Gastroesophageal sphincter (tissue), 4 donors: ENCODE measurements at places on chromosomes 5 and 9. TPM values are rescaled to one million over a fixed set of nuclear protein-coding genes. Genes with fewer than 3 reads are reported as not detected.

DNA sequence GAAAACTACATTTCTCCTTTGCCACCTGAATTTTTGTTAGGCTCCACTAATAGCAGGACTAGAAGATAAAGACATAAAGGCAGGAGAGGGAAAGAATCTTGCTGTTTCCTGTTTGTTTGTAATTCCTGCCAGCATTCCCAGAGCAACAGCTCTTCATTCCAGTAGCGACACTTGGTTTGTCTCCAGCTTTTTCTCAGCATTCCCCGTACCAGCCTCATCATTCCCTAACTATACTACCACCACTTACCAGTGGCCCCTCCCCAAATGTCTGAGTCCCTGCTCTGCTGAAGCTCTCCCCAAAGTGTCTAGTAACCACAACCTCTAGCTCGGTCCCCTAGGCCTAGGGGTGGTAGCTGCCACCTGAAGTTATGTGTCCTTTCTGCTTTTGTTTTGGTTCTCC lies 18.6 kb downstream of the CETN3 start:
- ATAC-seq = no peak

LCN2 gene
- total RNA-seq = 1.4 TPM

GRCh38 chr9:70291446-70291845 lies 32.7 kb downstream of the SMC5 start:
- no peak for ATAC-seq

OTULINL gene
- 2.4 TPM for total RNA-seq

- no peak for ATAC-seq
These were observed 5.2 kb upstream of the SPINK4 start for GRCh38 chr9:33234511-33235467.

GRCh38 chr5:95838001-95838520 lies 15.5 kb upstream of the GLRX start:
- ATAC-seq = no peak

- no peak for ATAC-seq
These were observed 33.1 kb downstream of the ZCCHC9 start for GRCh38 chr5:81334304-81335061.

OR1Q1 gene
- not detected for total RNA-seq

DNA sequence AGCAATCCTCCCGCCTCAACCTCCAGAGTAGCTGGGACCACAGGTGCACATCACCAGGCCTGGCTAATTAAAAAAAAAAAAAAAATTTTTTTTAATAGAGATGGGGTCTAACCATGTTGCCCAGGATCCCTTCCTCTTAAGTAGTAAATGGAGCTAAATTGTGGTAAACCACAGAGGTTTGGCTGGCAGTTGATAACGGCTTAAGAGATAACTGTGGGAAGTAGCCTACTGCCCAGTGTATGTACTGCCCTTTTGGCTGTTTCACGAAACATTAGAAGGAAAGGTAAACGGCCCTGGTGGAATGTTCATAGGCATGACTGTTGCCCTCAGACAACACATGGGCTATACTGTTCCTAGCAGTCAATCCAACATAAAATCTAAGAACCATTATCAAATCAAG lies 44.4 kb downstream of the HMGCR start:
- no peak for ATAC-seq

DNA sequence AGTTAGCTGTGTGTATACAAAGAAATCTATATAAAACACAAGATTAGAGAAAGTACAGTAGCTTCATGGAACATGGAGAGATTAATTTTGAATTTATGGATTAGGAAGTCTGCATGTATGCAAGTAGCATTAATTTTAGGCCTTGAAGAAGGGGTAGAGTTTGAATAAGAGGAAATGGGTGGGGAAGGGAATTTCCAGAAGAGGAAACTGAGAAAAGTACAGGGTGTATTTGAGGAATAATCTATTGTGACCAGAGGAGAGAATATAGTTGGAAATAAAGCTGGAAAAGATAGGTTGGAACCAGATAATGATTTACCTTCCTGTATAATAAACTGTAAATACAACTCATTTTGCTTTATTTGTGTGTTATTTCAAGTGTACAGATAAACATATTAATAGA lies 53.6 kb downstream of the CWC27 start:
- ATAC-seq = no peak

GRCh38 chr5:89930591-89931392 lies 478.8 kb downstream of the CETN3 start:
- peak; percentile 66 for ATAC-seq

GRCh38 chr5:17213938-17214337 lies 3.5 kb upstream of the BASP1 start:
- no peak for ATAC-seq

DNA sequence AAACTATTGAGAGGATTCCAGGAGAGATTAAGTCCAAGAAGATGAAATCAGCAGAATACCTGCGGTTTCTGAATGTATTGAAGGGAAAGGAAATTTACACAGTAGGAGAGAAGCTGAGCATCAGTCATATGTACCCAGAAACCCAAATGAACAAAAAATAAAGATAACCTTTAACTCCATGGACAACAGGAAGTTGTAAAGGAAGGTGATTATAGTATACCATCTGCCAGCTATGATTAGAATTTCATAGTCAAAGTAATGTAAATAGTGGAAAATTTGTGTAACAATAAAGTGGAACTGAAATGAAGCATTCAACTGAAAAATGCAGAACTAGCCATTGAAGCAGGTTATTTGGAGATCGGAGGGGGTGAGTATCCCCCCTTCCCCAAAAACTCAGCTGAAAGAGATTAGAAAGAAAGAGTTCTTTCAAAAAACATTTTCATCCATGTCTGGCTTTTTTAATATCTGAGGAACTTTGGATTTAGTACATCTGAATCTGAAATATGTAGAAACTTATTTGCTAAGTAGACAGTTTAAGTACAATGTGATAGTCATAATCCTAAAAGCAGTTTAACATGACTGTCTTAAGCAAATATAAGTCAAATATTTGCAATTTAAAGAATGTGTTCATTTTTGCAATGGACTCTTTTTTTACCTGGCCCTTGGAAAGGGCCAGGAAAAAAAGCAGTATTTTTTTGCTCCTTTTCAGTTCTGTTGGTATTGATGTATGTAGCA lies 58.4 kb downstream of the APC start:
- ATAC-seq = no peak

DNA sequence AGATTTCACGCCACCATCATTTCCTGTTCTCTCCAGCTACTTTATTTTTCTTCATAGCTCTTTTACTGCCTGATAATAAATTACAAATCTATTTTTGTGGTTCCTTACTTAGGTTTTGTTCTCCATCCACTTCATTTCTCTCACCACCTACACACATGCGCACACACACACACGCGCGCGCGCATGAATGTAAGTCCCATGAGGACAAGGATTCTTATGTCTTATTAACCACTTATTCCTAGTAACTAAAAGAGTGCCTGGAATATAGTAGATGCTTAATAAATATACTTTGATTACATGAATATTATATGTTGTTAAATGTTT lies 116.5 kb downstream of the TRPM6 start:
- ATAC-seq = no peak

TMEM215 gene
- total RNA-seq = 0.12 TPM

- no peak for ATAC-seq
These were observed 80.5 kb downstream of the NREP start for GRCh38 chr5:111676466-111676865.

DNA sequence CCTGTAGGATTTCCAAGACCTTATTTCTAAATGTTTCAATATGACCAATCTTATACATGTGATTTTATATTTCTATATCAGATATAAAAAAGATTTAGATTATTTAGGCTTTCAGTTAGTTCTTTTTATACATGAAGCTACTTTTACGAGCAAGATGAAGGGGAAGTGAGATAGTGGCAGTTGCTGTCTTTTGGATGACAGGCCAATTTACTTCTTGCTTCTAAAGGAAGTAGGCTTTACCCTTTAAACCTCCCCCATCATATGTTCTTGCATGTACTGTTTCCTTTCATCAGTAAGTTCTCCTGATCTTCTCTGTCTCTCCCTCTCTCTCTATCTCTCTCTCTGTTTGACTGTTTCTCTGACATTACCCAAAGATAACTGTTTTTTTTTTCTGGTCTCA lies 4.0 kb upstream of the TYRP1 start:
- no peak for ATAC-seq

GRCh38 chr5:132209131-132209530 lies 18.5 kb downstream of the P4HA2 start:
- no peak for ATAC-seq

MAMDC4 gene
- 1.7 TPM for total RNA-seq

GRCh38 chr5:143636931-143637528 lies 174.9 kb upstream of the HMHB1 start:
- ATAC-seq = no peak

DROSHA gene
- total RNA-seq = 37.7 TPM

DNA sequence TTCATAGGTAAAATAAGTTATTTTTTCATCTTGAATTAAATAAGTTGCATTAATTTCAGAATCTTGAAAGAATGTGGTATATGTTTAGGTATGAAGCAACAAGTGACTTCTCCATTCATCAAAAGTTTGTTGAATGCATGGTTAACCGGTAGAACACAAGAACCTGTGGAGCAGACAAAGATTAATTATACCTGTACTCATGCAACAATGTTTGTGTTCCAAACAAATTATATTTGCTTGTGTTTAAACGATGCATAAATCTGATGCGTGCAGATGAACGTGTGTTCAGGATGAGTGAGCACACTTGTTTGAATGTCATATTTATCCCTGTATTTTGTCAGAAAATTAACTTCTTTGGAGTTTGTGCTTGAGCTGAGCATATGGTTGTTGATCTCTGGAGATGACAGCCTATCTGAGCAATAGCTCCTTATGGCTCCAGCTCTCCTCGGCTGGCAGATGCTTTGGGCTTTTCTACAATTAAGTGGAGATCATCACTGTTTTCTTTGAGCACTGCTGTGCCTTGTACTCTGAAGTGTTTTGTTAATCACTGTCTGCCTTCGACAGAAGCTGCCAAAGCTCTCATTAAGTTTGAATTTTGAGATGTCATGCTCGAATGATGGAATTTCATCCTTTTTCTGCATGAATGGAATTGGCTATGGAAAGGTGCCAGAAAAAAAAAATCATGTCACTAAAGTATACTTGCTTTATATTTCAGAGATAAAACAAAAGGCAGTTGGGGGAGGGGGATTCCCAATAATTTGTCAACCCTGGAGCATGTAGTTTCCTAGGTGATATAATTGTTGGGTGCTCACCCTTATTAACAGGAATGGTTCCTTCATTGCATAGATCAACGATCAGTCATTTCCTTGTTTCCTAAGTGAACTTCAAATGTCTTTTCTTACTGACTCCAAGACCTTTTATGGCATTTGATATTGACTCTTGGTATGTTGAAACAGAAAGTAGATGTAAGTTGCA lies 502.5 kb upstream of the ARRDC3 start:
- no peak for ATAC-seq

DNA sequence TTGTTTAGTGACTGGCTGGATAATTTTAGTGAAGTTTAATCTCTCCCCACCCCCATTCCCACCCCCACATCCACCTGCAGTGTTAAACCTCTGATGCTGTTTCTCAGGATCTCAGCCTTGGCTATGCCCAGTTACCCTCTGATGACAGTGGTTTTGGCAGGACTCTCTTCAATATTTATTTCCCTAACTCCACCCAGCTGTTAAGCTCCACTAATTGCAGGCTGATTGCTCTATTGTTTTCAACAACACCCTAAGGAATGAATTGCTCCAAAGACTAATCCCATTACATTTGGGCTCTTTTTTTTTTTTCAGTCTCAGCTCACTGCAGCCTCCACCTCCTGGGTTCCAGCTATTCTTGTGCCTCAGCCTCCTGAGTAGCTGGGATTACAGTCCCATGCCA lies 46.3 kb downstream of the PHAX start:
- no peak for ATAC-seq

DNA sequence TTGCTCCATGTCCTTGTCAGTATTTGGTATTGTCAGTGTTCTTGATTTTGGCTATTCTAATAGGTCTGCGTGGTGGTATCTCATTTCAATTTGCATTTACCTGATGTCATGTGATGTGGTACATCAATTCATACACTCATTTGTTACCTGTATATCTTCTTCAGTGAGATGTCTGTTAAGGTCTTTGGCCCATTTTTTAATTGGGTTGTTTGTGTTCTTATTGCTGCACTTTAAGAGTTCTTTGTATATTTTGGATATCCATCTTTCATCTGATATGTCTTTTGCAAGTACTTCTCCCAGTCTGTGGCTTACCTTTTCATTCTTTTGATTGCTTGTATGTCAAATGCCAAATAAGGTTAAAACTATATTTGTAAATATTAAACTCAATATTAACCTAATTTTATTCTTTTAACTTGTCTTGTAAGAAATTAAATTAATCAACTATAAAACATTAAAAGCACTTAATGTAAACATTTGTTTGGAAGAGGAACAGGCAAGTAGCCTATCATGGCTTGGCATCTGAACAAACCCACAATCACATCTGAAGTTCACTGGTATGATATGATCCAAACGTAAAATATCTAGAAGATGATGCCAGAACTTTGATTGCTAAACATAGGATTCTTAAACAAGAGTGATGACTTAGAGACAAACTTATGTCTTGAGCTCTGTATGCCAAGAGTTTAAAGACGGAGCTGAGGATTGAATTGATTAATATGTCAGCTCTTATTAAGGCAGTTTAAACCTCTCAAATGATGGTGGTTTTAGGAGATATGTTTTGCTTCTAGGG lies 587.3 kb downstream of the ANXA1 start:
- no peak for ATAC-seq

DNA sequence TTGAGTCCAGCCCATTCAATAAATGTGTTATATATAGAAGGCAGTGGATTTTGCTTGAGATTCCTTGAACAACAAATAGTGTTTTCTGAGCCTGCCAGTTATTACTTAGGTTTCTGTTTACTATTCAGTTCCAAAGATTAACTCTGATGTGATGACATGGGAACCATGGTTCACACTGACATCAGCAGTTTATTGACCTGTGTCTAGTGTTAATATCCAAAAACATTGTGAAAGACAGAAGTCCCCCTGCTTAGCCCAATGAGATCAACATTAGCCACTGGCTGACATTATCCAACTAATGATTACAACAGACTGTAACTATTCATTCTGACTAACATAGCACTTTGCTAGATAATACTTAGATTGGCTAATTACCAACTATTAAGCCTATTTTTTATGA lies 14.9 kb downstream of the APBA1 start:
- peak; percentile 66 for ATAC-seq

CCNI2 gene
- total RNA-seq = not detected

RANBP6 gene
- total RNA-seq = 20.2 TPM

CNTLN gene
- 12.8 TPM for total RNA-seq

GGTA1 gene
- 5.1 TPM for total RNA-seq

GRCh38 chr5:33827018-33827707 lies 64.6 kb downstream of the ADAMTS12 start:
- ATAC-seq = no peak

DNA sequence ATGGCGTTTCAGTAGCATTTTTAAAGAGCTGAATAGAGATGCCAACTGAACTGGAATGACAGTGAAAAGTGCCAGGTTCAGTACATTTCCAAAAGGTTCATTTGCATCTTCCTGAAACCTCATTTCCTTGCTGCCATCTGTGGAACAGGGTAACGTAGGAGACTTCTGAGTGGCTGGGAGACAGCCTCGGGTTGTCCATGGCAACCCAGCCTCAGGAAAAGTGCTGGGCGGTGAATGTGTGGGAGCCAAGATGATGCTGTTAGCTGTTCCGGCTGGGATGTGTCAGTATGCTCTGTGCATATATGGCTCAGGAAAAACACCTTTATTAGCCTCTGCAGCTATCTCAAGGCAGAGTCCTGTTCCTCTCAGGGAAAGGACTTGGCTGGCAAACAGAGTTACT lies 87.5 kb downstream of the KLHL3 start:
- no peak for ATAC-seq

SPATA31D4 gene
- total RNA-seq = not detected

KCTD16 gene
- total RNA-seq = 0.05 TPM
